Thoracic aorta (tissue), 2 donors: ENCODE measurements at places on chromosomes 2 and 18.

DNA sequence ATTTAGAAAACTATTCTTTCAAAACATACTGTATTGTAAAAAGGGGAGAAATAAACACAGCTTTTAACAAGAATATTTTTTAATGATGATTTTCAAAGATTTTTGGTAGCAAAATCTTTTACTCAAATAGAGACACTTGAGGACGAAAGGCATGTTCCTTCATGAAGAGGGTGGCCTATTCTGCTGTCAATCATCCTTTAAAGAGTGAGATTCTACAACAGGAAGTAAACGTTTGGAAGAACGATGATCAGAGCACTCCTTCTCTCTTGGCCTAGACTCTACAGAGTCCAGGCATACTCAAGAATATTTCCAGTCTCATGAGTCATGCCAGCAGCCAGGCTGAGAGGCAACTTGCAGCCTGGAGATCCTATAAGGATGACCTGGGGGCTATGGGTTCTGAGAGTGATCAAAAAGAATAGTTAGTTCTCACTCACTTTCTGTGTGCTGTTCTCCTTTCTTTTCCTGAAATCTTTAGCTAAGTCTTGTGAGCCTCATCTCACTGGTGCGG lies 62.4 kb upstream of the TCF4 start:
- no peaks in the 10 kb centered on the region for H3K4me1 ChIP-seq
- H3K4me3 ChIP-seq, result no peak overlapping the region
- H3K27ac ChIP-seq, result no peak overlapping the region
- no peaks in the 10 kb centered on the region for H3K36me3 ChIP-seq

DNA sequence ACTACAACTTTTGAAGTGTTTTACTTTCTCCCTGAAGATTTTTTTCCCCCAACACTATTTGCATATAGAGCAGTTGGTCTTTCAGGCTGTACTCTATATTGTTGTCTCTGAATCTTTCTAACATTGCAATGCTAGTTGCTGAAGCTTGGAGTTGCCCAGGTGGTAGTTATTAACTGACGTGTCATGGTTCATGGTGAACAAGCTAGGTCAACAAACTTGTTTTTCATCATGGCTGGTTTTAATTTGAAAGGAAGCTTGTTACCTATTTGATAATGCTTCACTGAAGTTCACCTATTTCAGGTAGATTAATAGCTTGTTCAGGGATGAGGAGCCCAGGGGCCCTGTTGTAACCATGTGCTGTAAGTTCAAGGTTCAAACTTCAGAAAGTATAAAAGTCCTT lies 158.8 kb upstream of the ZEB2 start:
- no peaks in the 10 kb centered on the region for H3K36me3 ChIP-seq
- no peak overlapping the region for H3K27ac ChIP-seq
- no peak for DNase-seq

DNA sequence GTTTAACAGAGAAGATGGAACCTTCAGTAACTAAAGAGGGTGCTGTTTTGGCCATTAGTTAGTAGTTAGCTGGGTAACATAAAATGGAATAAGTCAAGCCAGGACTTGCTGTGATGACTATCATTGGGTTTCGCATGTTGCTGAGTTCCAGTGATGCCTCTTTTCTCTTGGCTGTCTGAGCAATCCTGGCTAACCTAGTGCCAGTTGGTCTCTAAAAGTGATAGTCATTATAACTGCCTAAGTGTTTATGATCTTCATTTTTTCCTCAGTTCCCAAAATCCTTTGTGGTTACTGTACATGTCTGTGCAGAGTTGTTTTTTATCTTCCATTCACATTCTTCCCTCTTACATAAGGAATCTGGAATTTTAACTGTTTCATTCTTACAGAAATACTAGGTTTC lies 33.4 kb downstream of the WDR43 start:
- H3K27me3 ChIP-seq, result no peaks in the 10 kb centered on the region
- peaks cover 34% of the 10 kb centered on the region for H3K36me3 ChIP-seq
- no peaks in the 10 kb centered on the region for H3K4me1 ChIP-seq
- no peak overlapping the region for H3K4me3 ChIP-seq
- DNase-seq, result no peak

DNA sequence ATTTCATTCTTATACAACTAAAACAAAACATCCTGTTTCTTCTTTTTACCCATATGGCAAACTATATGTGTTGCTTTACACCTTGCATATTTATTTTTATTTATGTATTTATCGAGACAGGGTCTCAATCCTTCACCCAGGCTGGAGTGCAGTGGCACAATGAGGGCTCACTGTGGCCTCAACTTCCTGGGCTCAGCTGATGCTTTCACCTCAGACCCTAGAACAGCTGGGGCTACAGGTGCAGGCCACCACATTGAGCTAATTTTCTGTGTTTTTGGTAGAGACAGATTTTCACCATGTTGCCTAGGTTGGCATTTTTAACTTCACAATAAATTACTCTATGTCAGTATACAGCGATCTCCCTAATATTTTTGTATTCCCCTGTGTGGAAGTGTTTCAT lies 522.0 kb downstream of the MBD2 start:
- H3K4me3 ChIP-seq, result no peak overlapping the region
- no peaks in the 10 kb centered on the region for H3K27me3 ChIP-seq
- DNase-seq, result no peak
- H3K4me1 ChIP-seq, result no peaks in the 10 kb centered on the region
- no peak overlapping the region for H3K27ac ChIP-seq

DNA sequence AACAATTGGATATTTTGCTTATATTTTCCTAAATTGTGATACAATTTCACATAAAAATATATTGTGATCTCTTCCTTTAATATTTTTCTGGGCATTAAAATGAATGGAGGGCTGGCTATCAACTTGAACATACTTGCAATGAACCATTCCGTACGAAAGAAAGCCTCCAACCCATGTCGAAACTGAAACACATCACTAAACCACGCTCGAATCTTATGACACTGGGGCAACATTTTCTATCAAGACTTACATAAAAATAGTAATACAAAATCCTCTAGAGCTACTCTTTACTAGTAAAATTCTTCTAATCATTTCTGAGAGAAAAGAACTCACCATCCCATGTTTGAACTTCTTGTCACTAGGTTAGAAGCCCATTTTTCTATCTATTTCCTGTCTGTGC lies 132.8 kb upstream of the DOK6 start:
- DNase-seq, result no peak
- H3K27me3 ChIP-seq, result no peaks in the 10 kb centered on the region
- no peak overlapping the region for H3K27ac ChIP-seq
- no peak overlapping the region for H3K4me3 ChIP-seq
- H3K4me1 ChIP-seq, result no peaks in the 10 kb centered on the region
